ENCODE measurements at places on chromosomes 16 and 17. TPM values are rescaled to one million over a fixed set of nuclear protein-coding genes. Genes with fewer than 3 reads are reported as not detected.
A peak's percentile ranks its signal among the peaks of the same experiment; 100 is the strongest.

DNA sequence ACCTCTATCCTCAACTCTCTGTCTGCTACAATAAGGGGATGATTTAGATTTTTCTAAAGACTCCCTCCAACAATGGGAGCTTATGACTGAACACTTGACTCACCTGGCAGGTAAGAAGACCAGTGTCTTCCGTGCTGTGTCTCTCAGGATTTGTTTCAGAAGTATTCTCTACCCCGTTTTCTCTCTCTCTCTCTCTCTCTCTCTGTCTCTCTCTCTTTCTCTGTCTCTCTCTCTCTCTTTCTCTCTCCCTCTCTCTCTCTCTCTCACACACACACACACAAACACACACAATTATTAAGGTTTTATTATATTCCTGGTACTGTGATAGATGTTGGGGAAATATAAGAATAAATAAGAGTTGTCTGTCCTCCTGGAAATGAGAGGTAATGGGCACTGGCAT lies 263.9 kb downstream of the TOX3 start:
- no peak for DNase-seq

CA5A gene
- not detected for total RNA-seq

DNA sequence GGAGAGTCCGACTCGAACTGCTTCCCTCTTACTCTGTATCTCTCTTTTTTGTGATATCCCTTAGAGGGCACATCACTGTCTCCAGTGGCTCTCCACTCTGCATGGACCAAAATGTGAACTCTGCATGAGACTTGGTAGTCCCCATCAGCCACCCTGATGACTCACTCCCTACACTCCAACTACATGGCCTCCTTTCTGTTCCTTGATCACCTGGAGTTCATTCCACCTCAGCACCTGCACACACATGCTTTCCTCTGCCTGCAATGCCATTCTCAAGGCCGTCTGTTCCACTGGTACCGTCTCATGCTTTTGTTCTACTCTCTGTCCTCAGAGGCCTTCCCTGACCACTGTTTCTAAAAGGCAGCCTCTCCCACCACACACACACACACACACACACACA lies 109.3 kb downstream of the DNAH9 start:
- DNase-seq: no peak

DNA sequence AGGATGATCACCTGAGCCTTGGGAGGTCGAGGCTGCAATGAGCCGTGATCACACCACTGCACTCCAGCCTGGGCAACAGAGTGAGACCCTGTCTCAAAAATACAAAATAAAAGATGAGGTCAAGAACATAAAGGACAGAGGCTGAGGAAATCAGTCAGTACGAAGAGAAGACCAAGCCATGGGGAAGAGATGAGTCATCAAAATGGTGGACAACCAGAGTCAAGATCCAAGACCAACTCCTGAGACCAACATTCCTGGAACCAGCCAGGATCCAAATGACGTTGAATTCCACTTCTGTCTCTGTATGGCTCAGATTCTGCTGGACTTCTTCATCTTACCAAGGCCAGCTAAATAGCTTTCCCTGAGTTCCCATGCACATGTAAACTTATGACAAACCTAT lies 44.8 kb upstream of the NOG start:
- no peak for DNase-seq

DNA sequence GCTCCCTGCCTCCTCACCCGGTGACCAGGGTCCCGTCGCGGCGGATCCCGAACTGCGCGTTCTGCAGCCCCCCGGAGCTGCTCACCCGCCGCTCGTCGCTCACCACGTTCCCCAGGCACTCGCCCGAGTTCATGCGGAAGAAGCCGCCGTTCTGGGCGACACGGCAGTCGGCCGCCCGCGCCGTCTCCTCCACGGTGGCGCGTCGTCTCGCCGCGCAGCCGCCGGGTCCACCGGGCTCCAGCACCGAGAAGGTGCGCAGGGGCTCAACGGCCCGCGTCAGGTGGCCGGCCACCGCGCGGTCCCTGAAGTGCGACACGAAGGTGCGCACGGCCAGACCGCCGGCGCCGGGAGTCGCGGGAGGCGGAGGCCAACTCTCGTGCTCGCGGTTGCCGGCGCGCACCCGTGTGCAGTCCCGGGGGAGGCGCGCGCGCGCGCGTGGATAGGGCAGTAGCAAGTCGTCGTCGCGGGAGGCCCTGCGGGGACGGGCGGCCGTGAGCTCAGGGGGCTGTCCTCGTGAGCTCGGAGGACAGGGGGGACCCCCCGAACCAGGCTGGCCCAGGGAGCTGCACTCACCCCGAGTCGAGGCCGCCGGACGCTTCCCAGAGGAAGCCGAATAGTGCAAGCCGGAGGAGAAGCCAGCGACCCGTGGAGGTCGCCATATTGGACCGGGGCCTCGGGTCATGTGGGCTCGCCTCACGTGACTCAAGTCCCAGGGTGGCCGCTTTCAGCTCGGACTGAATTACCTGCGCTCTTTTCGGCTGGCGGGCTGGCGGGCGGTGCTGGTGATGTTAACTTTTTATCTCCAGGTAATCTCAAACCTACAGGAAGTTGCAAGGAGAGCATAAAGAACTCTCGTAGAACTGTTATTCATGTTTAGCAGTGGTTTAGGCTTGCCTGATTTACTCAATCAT lies at the start of gene NAGPA:
NAGPA (minus strand) TSS at position 680 of the 911 bp plus-strand sequence; CDS start at position 659, 21 bp downstream.
- peak; percentile 91 for DNase-seq

- no peak for DNase-seq
These were observed 16.7 kb downstream of the PGS1 start for GRCh38 chr17:78395155-78395554.

DNA sequence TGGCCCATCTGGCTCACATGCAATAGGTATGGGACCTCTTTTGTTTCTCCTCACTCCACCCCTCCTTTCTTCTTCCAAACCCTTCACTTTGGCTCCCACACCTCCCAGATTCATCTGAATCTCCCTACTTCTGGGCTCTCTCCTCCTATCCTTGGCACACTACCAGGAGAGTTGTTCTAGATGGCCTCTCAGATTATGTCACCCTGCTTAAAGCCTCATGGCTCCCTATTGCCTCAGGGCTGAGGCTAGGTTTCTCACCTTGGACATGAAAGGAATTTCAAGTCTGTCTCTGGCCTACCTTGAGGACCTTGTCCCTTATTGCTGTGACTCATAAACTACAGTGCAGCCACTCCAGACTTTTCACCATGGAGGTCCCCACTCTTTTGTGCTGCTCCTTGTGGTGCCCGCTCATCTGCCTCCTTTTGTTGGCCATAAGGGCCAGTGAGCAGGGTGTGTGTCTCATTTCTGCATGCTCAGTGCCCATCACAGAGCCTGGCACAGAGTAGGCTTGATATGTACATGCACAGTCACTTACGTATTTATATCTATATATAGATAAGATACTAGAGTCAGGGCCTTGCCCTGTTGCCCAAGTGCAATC lies 1.0 kb upstream of the MFAP4 start:
- no peak for DNase-seq

- DNase-seq: no peak
These were observed 154.3 kb upstream of the ZFHX3 start for GRCh38 chr16:73202161-73202729.

- peak; percentile 85 for DNase-seq
These were observed 1.6 kb downstream of the RIPOR1 start for GRCh38 chr16:67530013-67530939.

TBC1D3K gene
- total RNA-seq: not detected

RAB11FIP3 gene
- total RNA-seq: 34.3 TPM

OR1D5 gene
- total RNA-seq: not detected

DNA sequence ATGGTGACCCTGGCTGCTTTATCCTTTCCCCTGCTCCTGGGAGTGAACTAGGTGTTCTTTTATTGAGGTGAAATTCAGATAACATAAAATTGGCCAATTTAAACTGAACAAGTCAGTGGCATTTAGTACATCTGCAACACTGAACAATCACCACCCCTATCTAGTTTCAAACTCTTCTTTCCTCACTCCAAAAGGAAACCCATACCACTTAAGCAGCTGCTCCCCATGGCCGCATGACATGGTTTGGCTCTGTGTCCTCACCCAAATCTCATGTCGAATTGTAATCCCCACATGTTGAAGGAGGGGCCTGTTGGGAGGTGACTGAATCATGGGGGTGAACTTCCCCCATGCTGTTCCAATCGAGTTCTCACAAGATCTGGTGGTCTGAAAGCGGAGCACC lies 154.1 kb downstream of the STX8 start:
- no peak for DNase-seq

DNA sequence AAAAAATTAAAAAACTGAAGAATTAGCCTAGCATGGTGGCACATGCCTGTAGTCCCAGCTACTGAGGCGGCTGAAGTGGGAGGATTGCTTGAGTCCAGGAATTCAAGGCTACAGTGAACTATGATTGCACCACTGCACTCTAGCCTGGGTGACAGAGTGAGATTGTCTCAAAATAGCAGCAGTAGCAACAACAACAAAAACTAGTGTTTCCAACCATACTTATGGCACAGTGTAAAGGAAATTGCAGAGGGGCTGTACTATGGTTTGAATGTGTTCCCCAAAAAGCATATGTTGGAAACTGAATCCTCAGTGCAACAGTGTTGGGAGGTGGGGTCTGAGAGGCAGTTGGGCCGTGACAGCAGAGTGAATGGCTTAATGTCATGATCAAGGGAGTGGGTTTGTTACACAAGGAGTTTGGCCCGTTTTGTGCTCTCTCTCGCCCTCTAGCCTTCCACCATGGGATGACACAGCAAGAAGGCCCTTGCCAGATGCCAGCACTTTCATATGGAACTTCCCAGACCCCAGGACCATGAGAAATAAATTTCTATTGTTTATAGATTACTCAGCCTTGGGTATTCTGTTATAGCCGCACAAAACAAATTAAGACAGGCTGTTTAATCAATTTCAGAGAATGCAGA lies 70.0 kb downstream of the PGS1 start:
- no peak for DNase-seq

PRPF8 gene
- 167 TPM for total RNA-seq

GRCh38 chr17:43024407-43025289 lies at the start of gene RND2:
Gene RND2 (plus strand): TSS chr17:43025231. CDS start chr17:43025348, 117 bp downstream.
- peak; percentile 91 for DNase-seq

GRCh38 chr17:67636834-67637520 lies 80.8 kb upstream of the NOL11 start:
- DNase-seq: no peak

DNA sequence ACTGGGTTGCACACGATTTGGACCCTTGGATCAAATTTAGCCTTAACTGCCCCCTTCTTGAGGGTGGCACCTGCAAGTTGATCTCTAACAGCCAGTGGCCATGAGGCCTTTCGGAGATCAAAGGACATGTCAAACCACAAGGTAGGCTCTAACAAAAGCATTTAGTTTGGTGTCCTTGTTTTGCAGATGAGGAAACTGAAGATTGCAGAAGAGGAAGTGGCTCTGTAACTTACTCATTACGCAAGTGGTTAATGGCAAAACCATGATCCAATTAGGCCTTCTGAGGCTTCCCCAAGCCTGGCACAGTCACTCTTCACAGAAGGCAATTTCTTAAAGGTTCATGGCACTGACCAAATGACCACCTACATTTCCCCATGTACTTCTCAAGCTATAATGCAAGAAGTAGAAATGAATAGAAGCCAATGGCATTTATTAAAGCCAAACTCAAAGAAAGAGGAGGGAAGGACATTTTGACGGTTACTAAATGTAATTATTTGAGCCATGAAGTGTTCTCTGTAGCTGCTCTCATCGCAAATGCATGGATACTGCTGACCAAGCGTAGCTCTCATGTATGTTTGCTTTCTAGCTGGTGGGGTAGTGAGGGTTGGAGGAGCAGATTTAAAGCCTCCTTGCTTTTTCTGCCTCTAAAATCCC lies 32.8 kb upstream of the ABCC12 start:
- DNase-seq: no peak

GRCh38 chr16:89944773-89945172 lies 3.8 kb upstream of the DEF8 start:
- no peak for DNase-seq

- no peak for DNase-seq
These were observed at the start of gene NOS2 for GRCh38 chr17:27800522-27800921. Gene NOS2 (minus strand): TSS chr17:27800529. CDS start chr17:27798809, 1,720 bp downstream.

DNA sequence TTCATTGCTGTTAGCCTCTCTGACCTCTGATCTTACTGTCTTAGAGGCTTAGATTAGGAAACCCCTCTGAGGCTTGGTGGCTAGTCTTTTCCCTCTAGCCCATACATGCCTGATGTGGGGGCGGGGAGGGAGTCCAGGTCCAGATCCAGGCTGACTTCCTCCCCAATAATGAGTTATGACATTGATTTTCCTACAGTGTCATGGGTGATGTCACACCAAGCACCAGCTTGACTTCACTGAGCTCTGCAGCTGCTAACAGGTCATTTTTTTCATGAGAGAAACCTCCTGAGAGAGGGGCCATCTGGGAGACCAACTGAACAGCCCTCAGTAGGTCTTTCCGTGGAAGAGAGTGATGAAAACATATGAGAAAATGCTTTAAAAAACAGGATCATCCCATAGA lies 180.2 kb upstream of the N4BP1 start:
- DNase-seq: no peak

- no peak for DNase-seq
These were observed 28.0 kb downstream of the NXN start for GRCh38 chr17:951325-952132.

DNA sequence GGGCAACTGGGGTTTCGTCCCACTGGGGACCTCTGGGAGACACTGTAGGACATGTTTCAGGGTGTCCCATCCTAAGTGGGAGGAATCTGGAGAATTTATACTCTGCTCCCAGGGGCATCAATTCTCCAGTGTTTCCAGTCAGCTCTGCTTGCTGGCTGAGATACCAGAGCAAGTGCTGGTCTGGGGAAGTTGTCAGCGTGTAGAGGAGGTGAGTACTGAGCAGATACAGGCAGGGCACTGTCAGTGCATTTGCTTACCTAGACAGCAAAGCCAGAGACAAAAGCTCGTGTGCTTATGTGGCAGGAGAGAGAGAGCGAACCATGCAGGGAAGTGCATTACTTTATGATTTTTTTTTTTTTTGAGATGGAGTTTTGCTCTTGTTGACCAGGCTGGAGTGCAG lies 20.2 kb upstream of the TOX3 start:
- DNase-seq: no peak

DNA sequence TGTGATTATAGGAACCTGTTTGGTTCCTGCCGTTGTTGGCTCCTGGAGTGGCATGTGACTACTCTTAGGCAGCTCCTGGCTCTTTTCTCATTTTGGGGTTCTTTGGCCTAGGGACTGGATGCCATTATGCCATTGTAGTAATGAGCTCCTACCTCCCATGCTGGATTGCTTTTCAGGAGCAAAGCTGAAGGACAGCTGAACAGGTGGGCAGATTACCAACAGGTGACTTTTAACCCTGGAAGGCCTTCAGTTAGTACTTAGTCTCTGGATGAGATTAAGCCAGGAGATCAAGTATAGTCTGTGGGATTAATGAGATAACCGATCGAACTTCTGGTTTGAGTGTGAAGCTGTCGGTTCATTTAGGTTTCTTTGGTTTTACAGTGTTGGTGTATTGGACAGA lies 25.2 kb downstream of the WIPF2 start:
- no peak for DNase-seq

- peak; percentile 63 for DNase-seq
These were observed 18.6 kb downstream of the C1QTNF1 start for GRCh38 chr17:79042421-79043190.

DNA sequence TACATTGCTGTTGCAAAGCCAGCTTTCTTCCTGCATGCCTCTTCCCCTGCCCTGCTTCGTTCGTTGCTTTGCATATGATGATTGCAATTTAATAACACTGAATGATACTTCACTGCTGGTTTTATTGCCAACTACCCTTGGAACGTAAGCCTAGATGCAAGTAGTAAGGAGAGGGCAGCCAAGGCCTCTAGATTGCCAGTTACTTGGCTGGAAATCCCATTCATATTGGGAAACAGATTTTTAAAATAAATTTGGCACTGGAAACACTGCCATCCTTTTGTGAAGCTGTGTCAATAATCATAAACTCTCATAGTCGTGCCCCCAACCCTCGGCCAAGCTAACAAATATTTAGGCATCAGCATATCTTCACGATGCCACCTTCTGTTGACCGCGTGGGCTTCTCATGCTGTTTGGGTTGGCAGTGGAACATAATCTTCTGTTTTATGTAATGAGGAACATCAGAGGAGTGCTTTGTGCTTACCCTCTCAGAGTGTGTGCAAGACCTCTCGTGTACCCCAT lies 86.5 kb downstream of the MAP2K6 start:
- DNase-seq: no peak
